ENCODE measurements at places on chromosomes 4 and X. TPM values are rescaled to one million over a fixed set of nuclear protein-coding genes. Genes with fewer than 3 reads are reported as not detected.

Gene SMR3B
- not detected for polyA plus RNA-seq

Gene TSPAN7
- 0.07 TPM for polyA plus RNA-seq

Gene ARSJ
- polyA plus RNA-seq: not detected

Gene ASB12
- 0.12 TPM for polyA plus RNA-seq

Gene USP17L18
- not detected for polyA plus RNA-seq

Gene EVC2
- polyA plus RNA-seq: 0.36 TPM

Gene ARHGAP36
- polyA plus RNA-seq: not detected

Gene IL21
- polyA plus RNA-seq: not detected

Gene VCX3B
- 3.2 TPM for polyA plus RNA-seq

Gene CRLF2
- not detected for polyA plus RNA-seq

Gene SLC10A4
- 10.7 TPM for polyA plus RNA-seq

Gene MAGEC1
- 43.9 TPM for polyA plus RNA-seq

Gene STK32B
- 0.05 TPM for polyA plus RNA-seq

Gene ABLIM2
- not detected for polyA plus RNA-seq

Gene CT47B1
- polyA plus RNA-seq: 0.62 TPM

Gene IGSF1
- 1.0 TPM for polyA plus RNA-seq

Gene PALLD
- 0.01 TPM for polyA plus RNA-seq

Gene KLHL13
- polyA plus RNA-seq: 3.6 TPM

Gene OTUD4
- polyA plus RNA-seq: 15.0 TPM

Gene ACOX3
- 4.9 TPM for polyA plus RNA-seq

Gene YY2
- polyA plus RNA-seq: 1.7 TPM

Gene SLC26A1
- polyA plus RNA-seq: 1.4 TPM

Gene ZFP92
- polyA plus RNA-seq: 1.3 TPM

Gene QRFPR
- not detected for polyA plus RNA-seq

Gene RTL3
- polyA plus RNA-seq: not detected

Gene IDH3G
- polyA plus RNA-seq: 69.3 TPM

Gene NUDT10
- polyA plus RNA-seq: not detected

Gene PPARGC1A
- not detected for polyA plus RNA-seq

Gene EMCN
- polyA plus RNA-seq: not detected

Gene CLCN4
- polyA plus RNA-seq: 0.08 TPM

Gene COL4A5
- polyA plus RNA-seq: 2.3 TPM

Gene IL2
- not detected for polyA plus RNA-seq

Gene CCNB3
- not detected for polyA plus RNA-seq

Gene TMEM150C
- polyA plus RNA-seq: not detected

Gene NCAPG
- polyA plus RNA-seq: 63.4 TPM

Gene CABS1
- polyA plus RNA-seq: not detected

Measured in K562 (cell line).